ENCODE measurements at places on chromosomes 7 and 10. TPM values are rescaled to one million over a fixed set of nuclear protein-coding genes. Genes with fewer than 3 reads are reported as not detected.
A peak's percentile ranks its signal among the peaks of the same experiment; 100 is the strongest.

The BAIAP2L1 gene
- 25.8 TPM for total RNA-seq

The RBP4 gene
- 5.8 TPM for total RNA-seq

The FERD3L gene
- total RNA-seq = not detected

The DGKB gene
- not detected for total RNA-seq

The MMRN2 gene
- total RNA-seq = 0.55 TPM

DNA sequence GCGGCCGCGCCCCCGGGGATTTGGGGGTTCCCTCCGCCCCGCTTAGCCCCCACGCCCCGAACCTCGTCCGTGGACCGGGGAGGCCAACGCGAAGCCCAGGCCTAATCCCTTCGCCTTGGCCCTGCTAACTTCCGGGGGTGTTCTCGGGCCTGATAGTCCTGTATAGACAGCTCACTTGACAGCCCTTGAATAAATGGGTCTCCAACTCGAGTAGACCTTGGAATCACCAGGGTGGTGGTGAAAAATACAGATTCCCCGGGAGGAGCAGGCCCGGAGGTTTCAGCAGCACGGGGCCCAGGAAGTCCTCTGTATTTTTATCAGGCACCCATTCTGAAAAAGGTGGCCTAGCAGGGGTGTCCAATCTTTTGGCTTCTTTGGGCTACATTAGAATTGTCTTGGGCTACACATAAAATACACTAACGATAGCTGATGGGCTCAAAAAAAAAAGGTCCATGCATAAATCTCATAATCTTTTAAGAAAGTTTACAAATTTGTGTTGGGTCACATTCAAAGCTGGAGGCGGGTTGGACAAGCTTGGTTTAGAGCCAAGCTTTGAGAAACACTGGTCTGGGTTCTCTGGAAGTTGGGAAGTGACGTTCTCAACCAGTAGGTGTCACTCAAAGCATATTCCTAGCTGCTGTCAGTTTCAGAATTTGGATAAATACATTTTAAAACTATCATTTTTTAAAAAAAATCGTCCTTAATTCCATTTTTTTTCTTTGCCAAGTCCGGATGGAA, 221.7 kb downstream of the PHTF2 start:
- peak; percentile 76 for DNase-seq

- DNase-seq = peak; percentile 54
Observed at GRCh38 chr7:46839651-46840050, 742.3 kb downstream of the TNS3 start.

- DNase-seq = no peak
Observed at GRCh38 chr10:29691564-29692072, 56.8 kb upstream of the SVIL start.

- no peak for DNase-seq
Observed at GRCh38 chr7:34567906-34568305, 90.1 kb upstream of the NPSR1 start.

Data from renal cortical epithelial cell (primary cell).